ENCODE measurements at places on chromosomes 12 and 14. TPM values are rescaled to one million over a fixed set of nuclear protein-coding genes. Genes with fewer than 3 reads are reported as not detected.

DNA sequence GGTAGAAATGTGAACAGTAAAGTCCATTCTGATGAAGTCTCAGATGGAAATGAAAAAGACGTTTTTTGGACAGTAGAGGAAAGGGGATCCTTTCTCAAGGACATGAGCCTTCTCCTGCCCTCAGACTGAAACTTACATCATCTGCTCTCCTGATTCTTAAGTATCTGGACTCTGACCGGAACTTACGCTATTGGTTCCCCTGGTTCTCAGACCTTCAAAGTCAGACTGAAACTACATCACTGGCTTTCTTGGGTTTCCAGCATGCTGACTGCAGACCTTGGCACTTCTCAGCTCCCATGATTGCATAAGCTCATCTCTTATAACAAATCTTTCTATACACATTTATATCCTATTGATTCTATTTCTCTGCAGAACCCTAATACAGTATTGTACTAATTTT is 291.0 kb downstream of the SNAPC1 start:
- DNase-seq = no peak

GRCh38 chr12:3697311-3697870 is 55.5 kb downstream of the CRACR2A start:
- peak; percentile 21 for DNase-seq

The RNU4-1 gene
- polyA plus RNA-seq = not detected

GRCh38 chr12:52740584-52740983 is 36.6 kb downstream of the KRT76 start:
- no peak for DNase-seq

The SRGAP1 gene
- polyA plus RNA-seq = 29.4 TPM

Measured in GM23248 (cell line).